ENCODE measurements at places on chromosomes 2 and 18.

GRCh38 chr2:65877331-65878010 lies 445.1 kb upstream of the SPRED2 start:
- ATAC-seq = no peak

- no peak for ATAC-seq
Observed at GRCh38 chr2:156778916-156779315, 342.7 kb downstream of the GPD2 start.

- no peak for ATAC-seq
Observed at GRCh38 chr2:157897106-157897971, 21.2 kb upstream of the ACVR1 start.

DNA sequence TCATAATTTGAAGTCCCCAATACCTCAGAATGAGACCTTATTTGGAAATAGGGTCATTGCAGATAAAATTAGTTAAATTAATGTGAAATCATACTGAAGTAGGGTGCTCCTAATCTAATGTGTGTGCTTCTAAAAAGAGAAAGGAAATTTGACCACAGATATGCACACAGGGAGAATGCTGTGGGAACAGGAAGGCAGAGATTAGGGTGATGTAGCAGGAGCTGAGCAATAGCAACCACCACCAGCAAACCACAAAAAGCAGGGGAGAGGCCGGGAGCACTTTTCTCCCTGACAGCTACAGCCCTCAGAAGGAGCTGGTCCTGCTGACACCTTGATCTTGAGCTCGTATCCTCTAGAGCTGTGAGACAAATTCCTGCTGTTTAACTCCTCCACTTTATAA lies 24.6 kb upstream of the SCG2 start:
- ATAC-seq = no peak

GRCh38 chr2:225052703-225053102 lies 10.4 kb upstream of the DOCK10 start:
- no peak for ATAC-seq

- ATAC-seq = no peak
Observed at GRCh38 chr18:63382843-63383242, 15.8 kb upstream of the KDSR start.

DNA sequence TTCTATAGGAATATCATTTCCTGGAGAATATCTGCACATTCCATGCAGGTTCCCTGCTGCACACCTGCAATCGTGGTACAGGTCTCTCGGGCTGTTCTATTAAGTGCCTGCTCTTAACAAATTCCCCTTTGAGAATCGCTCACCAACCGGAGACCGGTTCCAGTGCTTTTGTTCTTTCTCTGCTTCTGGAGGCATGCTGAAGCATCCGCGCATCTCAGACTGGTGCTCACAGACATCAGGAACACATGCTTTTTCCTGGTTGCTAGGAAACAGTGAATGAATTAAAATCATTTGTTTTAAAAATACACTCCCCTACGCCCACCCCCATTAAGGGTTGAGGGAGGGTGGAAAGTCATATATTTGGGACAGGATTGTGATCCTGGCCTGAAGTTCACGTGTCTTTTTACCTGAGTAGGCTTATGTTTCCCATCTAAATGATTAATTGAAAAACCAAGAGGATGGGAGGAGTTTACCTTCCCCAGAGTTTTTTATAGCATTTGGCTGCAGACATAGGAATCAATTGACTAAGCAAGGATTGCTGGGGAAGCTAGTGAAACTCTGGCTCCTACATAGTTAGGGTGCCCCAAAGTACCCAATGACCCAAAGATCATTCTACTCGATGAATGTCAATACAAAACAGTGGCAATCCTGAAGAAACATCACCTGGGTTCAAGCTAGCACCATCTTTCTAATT lies at the start of gene C2orf80:
Gene C2orf80, minus strand, starts transcription at position 221 of the 694 bp plus-strand sequence. CDS start 3,044 bp downstream, outside the sequence.
- peak; percentile 19 for ATAC-seq

DNA sequence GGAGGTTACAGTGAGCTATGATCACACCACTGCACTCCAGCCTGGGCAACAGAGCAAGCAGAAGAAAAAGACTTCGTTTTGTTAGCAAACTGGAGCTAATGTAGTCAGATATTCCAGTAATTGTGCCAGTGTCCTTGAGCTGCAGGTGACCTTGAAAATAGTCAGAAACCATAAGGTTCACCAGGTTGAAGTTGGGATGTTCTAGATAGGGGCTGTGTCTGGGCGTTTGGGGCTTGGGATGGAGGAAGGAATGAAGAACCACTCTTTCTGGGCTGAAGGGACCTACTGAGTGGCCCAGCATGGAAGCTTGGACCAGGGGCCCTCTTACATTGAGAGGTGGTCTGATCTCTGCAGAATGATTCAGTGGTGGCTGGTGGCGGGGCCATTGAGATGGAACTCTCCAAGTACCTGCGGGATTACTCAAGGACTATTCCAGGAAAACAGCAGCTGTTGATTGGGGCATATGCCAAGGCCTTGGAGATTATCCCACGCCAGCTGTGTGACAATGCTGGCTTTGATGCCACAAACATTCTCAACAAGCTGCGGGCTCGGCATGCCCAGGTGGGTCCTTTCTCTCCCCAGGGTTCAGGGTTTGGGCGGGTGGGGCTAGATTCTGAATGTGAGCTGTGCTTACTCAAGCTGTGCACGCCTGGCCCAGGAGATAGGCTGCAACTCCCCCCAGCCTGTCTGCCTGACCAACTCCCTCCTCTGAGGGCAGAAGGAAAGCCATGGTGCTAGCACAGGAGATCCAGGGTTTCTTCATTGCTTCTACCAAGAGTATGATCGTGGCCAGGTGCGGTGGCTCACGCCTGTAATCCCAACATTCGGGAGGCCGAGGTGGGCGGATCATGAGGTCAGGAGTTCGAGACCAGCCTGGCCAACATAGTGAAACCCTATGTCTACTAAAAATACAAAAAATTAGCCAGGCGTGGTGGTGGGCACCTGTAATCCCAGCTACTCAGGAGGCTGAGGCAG lies 17.1 kb downstream of the CCT7 start:
- ATAC-seq = no peak

DNA sequence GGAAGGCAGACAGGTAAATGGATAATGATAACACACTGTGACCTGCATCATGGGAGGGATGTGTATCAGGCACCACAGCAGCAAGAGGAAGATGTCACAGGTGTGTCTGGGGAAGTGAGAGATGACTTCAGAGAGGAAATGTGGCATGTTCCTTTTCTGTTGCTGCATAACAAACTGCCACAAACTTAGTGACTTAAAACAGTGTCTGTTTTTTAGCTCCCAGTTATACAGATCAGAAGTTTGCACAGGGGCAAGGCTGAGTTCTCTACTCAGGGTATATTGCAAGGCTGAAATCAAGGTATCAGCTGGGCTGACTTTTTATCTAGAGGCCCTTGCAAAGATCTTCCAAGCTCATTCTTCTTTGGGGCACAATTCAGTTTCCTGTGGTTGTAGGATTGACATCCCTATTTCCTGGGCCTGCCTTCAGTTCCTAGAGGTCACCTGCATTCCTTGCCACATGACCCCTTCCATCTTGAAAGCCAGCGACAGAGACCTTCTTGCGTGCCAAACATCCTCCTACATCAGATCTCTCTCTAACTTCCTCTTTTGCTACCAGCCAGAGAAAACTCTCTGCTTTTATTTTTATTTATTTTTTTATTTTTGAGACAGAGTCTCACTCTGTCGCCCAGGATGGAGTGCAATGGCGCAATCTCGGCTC lies 2.1 kb upstream of the MAP3K2 start:
- no peak for ATAC-seq

- peak; percentile 55 for ATAC-seq
Observed at GRCh38 chr2:152395103-152395502, 60.1 kb downstream of the FMNL2 start.

DNA sequence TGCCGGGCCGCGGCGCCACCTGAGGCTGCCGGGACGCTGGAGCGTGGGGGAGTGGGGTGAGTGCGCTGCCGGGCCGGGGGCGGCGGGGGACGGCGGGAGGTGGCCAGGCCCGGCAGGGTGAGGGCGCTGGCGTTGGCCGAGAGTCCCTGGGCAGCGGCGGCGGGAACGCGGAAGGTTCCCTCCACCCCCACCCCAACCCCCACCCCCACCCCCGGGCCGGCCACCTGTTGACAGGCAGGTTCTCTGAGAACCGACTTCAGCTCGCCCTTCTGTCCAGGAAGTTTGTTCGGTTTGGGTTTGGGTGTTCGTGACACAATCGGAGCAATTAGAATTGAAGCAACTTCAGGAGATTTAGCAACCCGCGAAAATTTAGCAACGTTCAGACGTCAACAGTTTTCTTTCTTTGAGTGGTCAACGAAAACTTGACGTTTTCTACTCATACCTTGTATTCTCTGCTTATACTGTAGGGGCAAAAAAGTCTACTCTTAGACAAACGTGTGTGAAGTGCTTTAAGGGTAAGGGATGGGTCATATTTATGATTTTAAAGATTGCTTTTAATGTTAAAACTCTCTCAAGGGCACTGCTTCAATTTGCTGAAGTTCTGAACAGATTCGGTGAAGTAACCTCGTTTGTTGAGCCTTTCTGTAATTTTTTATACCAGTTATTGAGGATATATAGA lies 9.3 kb downstream of the OTX1 start:
- peak; percentile 16 for ATAC-seq

- no peak for ATAC-seq
Observed at GRCh38 chr18:78979056-78979729, 425 bp upstream of the SALL3 start.

DNA sequence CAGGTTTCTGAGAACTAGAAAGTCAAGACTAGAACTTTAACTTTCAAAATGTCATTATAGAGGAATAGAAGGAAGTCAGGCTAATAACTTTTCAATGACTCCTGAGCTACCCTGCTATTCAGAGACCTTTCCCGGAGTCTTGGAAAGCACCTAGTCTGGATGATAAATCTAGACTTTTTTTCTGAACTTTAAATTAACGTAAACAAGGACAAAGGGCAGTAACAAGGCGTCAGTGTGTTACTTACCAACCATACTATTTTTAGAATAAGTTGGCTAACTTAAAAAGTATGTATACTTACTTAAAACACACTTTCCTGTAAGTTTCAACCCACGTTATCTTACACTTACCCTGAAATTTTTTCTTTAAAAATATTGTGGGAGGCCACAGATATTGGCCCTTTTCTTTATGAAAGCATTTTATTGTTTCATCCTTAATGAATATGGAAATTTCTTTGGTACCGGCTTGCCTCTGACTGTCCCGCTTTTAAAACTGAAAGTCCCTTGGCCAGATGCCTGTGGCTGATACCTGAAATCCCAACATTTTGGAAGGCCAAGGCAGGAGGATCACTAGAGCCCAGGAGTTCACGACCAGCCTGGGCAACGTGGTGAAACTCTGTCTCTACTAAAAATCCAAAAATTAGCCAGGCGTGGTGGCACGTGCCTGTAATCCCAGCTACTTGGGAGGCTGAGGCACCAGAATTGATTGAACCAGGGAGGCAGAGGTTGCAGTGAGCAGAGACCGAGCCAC lies 9.7 kb downstream of the PMAIP1 start:
- no peak for ATAC-seq

- ATAC-seq = no peak
Observed at GRCh38 chr18:58562999-58563667, 65.8 kb downstream of the ALPK2 start.

- no peak for ATAC-seq
Observed at GRCh38 chr2:88642278-88642677, 15.0 kb upstream of the EIF2AK3 start.

DNA sequence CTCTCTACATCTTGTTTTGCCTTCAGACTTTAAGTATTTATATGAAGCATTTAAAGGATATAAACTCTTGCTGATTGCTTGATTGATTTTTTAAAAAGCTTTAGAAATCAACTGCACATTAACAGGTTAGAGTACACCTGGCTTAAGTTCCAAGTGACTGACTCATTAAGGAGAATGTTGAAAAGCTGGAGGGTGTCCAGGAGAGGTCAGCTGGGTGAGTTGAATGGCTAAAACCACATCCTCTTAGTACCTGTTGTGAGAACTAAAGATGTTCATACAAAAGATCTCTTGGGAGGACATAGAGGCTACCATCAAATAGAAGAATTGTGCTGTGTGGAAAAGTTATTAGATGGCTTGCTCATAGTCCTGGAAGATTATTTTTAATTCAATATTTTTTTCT lies 206.8 kb downstream of the TXNL1 start:
- no peak for ATAC-seq

DNA sequence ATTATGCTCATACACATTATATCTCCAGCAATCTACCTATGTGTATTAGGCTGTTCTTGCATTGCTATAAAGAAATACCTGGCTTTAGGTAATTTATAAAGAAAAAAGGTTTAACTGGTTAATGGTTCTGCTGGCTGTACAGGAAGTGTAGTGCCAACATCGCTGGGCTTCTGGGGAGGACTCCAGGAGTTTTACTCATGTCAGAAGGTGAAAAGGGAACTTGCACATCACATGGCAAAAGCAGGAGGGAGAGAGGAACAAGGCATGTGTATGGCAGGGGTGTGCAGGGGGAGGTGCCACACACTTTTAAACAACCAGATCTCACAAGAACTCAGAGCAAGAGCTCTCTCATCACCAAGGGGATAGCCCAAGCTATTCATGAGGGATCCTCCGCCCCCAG lies 715.4 kb upstream of the ZEB2 start:
- ATAC-seq = no peak

DNA sequence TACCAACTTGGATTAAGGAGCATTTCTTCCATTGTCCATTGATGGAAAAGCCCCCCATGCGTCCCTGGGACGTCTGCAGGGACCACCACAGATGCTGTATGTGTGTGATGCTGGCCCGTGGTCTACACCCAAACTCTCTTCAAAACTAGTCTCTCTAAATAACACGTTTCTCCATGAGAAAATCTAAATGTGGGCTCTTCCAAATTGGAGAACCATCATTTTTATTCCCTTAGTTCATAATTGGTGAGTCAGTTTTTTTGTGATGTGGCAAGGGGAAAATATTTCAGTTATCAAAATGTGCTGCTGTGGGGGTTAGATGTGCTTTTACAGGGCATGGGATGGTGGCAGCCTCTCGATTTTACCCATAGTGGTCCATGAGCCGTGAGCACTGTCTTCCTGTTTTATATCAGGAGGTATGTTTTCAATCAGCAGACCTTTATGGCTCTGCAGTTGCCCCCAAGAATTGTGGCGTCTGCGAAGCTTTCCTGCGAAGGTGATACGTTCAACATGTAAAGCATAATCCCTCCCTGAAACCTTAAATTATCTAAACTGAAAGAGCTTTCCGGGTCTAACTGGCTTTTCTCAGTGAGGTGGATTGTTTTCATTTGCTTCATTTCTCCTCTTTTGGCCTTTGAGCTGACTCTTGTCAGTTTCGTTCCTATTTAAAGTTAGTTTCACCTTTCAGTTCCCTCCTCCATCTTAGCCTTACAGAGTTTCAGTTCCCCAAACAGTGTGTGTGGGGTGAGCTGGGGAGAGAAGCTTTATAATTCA lies 78.4 kb downstream of the SETBP1 start:
- no peak for ATAC-seq

GRCh38 chr2:101354420-101355311 lies 32.6 kb downstream of the CREG2 start:
- ATAC-seq = no peak

- no peak for ATAC-seq
Observed at GRCh38 chr2:229350117-229350805, 79.2 kb upstream of the PID1 start.

- ATAC-seq = peak; percentile 52
Observed at GRCh38 chr2:70340761-70341476, 39.1 kb upstream of the FAM136A start.

- ATAC-seq = no peak
Observed at GRCh38 chr2:151786483-151786882, 41.7 kb downstream of the ARL5A start.

- no peak for ATAC-seq
Observed at GRCh38 chr2:86062043-86062442, 43.6 kb downstream of the POLR1A start.

GRCh38 chr18:44856157-44856556 lies 175.5 kb downstream of the SETBP1 start:
- no peak for ATAC-seq
